ENCODE measurements at places on chromosomes 6 and 20.

DNA sequence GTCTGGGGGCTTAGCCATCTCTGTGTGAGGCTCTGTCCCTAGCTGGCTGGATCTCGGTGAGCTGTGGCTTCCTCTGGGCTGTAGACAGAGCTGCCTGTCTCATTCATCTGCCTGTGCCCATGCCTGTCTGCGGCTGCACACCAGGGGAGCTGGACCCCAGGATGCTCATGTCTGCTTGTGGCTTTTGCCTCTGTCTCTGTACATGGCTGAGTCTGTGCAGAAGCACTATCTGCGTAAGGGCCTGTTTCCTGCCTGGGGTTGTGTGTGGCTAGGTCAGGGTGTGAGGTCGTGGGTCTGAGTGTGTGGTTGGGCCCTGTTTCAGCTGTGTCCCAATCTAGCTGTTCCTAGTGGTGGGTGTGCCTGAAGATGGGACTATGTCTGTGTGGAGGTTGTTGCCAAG, 68.2 kb downstream of the CDH22 start:
- DNase-seq, result no peak

DNA sequence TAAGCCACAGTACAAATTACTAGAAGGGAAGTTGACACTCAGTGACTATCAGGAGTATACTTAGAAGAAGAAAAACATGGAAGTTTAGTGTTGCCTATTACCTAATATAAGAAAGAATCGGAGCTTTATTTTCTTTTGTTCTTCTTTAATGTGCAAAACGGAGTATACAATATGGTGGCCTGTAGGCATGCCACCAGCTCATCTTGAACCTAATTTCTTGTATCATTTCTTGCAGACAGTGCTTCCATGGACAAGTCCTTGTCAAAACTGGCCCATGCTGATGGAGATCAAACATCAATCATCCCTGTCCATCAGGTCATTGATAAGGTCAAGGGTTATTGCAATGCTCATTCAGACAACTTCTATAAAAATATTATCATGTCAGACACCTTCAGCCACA, 141.3 kb downstream of the ADGRG6 start:
- no peak for DNase-seq

GRCh38 chr6:139161169-139161568, 26.3 kb downstream of the HECA start:
- no peak for DNase-seq

DNA sequence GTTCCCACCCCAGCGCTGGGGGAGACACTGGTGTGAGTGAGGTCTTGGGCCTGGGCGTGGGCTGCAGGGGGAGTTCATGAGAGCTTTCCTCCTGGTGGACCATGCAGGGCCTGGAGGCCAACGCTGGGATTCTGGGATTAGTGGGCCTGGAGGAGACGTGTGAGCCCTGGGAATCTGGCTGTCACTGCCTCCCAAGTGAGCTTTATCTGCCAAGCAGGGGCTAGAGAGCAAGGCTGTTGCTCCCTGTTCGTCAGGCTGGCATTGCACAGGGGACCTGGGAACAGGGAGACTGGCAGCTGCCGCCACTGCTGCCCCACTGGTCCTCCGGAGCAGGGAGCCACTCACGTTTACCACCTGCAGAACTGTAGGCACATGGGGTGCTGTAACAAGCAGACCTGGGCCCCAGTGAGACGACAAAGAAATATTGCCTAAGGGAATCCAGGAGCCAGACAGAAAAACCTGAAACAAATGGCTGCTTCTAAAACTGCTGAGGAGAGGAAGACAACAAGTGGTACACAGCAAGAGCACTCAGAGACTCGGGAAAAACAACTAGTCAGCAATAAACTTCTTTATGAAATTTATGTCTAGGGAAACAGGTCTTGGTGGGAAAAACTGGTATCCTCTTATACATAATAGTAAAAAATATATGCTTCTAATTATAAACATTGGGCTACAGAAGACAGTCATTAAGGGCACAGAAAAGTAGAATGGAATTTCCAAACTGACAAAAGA, 45.2 kb downstream of the PPP1R3G start:
- no peak for DNase-seq

GRCh38 chr20:2293971-2294370, 1.8 kb upstream of the TGM3 start:
- no peak for DNase-seq

DNA sequence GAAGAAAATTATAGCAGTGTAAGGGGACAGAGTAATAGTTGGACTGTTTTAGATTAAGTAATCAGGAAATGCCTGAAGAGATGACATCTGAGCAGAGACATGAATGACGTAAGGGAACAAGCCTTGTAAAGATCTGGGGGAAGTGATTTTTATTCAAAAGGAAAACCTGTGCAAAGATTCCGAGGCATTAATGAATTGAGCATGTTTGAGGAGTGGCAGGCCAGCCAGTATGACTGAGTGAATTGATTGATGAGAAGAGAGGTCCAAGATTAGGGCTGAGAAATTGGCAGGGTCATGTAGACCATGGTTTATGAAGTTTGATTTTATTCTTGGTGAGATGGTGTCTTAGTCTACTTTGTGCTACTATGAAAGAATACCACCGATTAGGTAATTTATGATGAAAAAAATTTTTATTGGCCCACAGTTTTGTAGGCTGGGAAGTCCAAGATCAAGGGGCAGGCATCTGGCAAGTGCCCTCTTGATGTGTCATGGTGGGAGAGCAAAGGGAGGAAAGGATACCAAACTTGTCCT, 95.1 kb downstream of the LIN28B start:
- DNase-seq, result peak; percentile 10

GRCh38 chr20:37627060-37627766, 66.6 kb upstream of the CTNNBL1 start:
- DNase-seq, result peak; percentile 27

Measured in AML-193 (cell line).